ENCODE measurements at places on chromosomes 2 and 18.

DNA sequence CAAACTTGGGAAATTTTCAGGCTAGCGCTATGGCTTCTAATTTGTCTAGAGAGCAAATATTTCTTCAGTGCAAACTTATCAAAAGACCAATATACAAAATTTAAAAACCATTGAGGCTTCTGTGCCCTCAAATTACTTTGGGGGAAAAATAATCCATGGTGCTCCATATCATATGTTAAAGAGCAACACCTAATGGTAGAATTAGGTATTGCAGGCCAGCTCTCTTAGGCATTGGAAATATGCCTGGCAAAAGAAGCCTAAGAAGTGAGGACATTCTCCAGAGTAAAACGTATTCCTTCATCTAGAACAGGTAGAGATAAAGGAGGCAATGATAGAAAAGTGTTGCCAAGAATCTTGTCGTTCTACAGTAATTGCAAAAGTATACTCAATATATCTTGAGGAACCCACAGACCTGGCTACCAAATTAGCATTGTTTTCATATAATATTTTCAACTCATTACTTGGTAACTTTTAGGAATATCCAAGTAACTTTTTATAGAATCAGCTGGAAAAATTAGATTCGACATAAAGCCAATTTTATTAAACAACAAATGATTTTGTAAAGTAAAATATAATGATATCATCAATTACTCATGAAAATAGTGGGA, 401.1 kb downstream of the BCL11A start:
- DNase-seq: no peak

GRCh38 chr2:84257831-84258230, 201.2 kb downstream of the SUCLG1 start:
- no peak for DNase-seq

DNA sequence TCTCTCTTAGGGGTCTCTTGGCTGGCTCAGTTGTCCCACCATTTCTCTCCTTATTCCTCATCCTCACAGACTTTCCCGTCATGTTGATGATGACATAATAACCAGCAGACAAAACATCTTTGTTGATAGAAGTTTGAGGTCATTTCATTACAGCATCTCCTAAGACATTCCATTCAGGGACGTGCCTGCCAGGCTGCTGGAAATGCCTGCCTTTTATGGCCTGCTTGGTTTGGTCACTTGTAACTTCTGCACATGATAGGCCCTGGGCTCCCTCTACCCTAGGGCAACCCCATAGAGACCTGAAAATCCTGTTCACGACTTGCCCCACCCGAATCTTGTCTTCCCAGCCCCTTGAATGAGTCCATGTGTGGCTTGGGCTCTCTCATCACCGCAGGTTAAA, 81.7 kb downstream of the SDC1 start:
- DNase-seq: no peak

DNA sequence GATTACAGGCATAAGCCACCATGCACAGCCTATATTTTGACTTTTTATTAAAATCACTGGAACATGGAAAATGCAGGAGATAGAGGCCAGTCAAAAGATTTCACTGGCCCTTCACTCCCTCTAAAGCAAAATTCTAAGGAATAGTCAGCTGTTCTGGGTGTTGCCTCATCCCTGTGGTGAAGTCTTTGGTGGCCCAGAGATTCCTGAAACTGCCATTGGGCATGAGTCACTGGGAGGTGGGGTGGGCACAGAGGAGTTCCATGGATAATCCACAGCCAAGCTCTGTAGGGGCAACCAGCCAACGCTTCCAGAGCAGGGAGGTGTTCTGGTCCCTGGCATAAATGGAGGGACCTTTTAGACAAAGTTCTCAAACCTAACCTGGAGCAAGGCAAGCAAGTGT, 89.7 kb upstream of the TTC39C start:
- DNase-seq: no peak

- no peak for DNase-seq
Observed at GRCh38 chr2:174892546-174892945, 112.6 kb downstream of the CHN1 start.
